GM12891 (cell line): ENCODE measurements at places on chromosomes 1 and 21.

GRCh38 chr1:153648000-153648643 is 10.4 kb upstream of the SNAPIN start:
- no peak for DNase-seq

GRCh38 chr1:18434041-18434440 is 46.7 kb upstream of the KLHDC7A start:
- no peak for DNase-seq

DNA sequence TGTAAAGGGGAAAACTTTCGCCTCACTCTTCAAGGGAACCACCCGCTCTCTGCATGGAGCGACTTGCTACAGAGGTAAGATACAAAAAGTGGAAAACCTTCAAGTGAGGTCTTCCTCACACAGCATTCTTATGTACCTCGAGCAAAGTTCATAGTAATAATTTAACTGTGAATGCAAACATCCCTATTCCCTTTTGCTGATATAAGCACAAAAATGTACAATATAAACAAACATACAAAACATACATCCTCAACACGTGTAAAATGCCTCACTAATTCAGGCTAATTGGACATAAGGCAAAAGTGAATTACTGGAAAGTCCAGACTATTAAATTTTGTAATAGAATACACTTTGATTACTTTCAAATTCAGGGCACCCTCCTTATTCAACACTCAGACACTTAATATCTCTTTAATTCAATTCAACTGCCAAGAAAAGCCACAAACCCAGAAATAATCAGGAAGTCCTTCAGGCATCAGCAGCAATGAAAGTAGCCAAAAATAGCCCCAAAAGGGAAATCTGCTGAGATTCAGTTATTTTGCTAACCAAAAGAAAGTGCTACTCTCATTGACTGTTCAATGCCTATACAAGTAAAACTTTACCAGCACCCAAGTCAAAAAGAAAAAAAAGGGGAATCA is 15.2 kb upstream of the LMX1A start:
- DNase-seq, result no peak

- DNase-seq, result no peak
These were observed 44.3 kb upstream of the KCNK1 start for GRCh38 chr1:233569636-233570035.

DNA sequence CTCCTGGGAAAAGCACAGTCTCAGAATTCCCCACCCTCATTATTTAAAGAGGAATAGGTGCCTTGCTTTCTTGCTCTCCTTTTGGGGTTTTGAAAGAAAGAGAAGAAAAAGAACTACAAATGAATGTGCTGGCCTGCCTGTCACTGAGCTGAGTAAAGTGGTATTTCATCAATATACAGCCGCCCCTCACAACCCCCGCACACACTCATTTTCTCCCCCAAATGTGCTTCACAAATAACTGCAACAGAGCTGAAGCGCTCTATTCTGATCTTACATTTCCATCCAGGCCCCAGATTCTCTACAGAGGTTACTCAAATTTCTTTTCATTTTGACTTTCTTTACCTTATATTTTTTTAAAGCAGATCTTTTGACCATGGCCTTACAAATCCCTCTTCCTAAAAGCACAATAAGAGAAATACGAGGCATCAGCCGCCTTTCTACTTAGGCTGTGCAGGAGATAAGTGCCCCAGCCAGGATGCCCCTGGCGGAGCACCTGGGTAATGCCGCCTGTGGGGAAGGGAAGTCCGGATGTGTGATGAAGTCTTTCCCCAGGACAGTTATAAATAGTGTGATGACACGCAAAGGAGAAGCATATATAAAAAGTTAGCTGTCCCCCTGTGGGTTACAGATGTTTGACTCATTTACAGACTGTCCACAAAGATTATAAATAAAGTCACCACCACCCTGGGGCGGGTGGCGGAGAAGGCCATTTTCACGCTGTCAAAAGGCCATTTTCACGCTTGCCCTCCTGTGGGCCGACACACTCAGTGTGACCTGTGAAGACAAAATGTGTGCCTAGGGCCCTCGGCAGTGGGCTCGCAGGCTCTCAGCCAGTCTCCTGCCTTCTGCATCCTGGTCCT is 6.5 kb downstream of the KCNN3 start:
- DNase-seq, result no peak

GRCh38 chr1:177021687-177022086 is 142.8 kb downstream of the ASTN1 start:
- no peak for DNase-seq

- no peak for DNase-seq
These were observed 322.4 kb upstream of the SGIP1 start for GRCh38 chr1:66211521-66211920.

GRCh38 chr1:14138135-14138506 is 438.1 kb downstream of the PRDM2 start:
- DNase-seq, result no peak

DNA sequence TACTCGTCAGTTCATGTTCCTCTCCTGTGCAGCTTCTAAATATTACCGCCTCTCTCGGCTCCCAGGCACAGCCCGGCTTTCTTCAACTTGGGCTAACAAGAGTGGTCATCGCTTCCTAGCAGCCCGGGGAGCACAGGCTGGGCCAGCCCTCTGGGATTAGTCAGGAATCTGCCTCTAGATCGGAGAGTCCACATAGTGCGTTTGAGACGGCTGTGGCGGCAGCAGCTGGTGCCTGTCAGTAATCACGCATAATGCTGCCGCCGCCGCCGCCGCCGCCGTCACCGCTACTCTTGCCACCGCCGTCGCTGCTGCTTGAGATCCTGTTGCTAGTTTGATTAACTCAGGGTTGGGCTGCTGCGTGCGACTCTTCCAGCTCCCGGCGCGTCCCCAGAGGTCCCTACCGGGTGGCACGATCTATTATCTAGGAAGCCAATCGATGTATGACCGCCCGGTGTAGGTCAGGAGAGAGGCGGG is at the start of gene RXRG:
Gene RXRG (minus strand): TSS at position 230 of the 474 bp plus-strand sequence. CDS start 233 bp downstream, outside the sequence.
- no peak for DNase-seq

GRCh38 chr1:39413902-39414528 is 77.4 kb upstream of the BMP8A start:
- no peak for DNase-seq

GRCh38 chr1:177927021-177927596 is 42.7 kb downstream of the SEC16B start:
- DNase-seq, result no peak

DNA sequence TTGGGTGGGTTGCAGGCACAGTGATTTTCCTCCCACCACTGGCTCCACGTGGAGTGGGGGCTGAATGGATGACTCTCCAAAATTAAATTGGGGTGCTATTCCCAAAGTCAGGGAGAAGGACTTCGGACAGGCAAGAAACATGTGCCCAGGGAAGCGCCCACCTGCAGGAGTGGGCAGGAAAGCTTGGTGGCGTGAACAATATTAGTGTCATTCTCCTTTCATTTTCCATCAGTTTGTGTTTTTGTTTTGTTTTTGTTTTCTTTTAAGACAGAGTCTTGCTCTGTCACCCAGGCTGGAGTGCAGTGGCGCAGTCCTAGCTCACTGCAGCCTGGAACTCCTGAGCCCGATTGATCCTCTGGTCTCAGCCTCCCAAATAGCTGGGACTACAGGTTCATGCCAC is 30.1 kb downstream of the TOMM20 start:
- no peak for DNase-seq

DNA sequence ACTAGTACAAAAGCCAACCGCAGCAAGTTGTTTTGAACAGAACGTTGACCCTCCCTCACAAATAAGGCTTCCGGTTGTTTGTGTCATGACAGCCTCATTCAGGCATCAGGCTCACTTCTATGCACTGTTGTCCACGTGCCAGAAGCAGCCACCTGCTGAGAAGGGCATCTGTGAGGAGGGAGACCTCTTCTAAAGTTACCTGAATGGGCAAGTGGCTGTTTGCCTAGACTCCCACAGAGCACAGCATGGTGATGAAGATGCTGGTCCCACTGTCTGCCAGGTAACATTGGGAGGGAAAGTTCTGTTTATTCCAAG is 176.1 kb downstream of the CLIC6 start:
- no peak for DNase-seq

- no peak for DNase-seq
These were observed 34.4 kb upstream of the ARF1 start for GRCh38 chr1:228048120-228048519.

DNA sequence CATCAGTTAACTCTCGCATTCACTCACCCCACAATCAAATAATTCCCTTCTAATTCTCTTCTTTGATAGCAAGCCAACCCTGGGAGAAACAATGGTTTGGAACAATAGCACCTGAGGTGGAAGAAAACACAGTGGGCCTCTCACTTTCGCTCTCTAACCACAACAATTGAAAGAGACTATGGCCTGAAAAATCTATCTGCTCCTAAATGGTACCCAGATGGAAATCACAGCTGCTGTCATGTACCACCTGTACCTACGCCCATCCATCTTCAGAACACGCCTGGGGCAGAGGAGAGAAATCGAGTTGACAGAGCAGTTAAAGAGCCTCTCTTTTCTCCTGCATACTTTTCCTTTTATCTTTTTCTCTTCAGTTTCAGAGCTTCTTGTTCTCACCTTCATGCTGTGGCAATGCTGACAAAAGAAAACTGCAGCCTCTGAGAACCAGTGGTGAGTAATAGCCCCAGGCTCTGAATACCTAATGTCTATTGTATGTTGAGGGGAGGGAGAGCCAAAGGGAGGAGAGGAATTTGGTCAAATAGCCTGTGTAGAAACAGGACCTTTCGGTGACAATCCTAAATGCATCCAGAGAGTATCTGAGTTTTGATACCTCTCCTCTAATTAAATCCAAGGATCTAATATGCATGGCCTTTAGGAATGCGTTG is 57.7 kb downstream of the ZC3H11B start:
- DNase-seq, result no peak
